ENCODE measurements at places on chromosomes 7 and 10. TPM values are rescaled to one million over a fixed set of nuclear protein-coding genes. Genes with fewer than 3 reads are reported as not detected.

- DNase-seq = no peak
Measured at GRCh38 chr7:101378751-101379174, 16.1 kb downstream of the COL26A1 start.

GRCh38 chr7:43679210-43680068 is 49.9 kb downstream of the COA1 start:
- DNase-seq = no peak

DNA sequence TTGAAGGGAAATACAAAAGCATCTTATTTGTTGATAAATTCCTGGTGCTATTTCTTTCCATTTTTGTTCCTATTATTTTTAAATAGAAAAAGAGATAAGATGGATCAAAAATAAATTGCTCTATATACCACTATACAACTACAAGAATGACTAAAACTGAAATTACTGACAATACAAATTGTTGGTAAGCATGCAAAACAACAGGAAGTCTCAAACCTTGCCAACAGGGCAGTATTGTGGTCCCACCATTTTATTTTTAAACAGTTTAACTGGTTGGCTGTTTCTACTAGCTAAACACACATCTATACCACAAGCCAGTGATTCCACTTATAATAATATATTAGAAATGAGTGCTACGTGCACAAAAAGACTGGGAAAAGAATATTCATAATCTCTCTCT is 213.0 kb downstream of the JAZF1 start:
- DNase-seq = no peak

GRCh38 chr10:70106958-70107791 is 25.4 kb downstream of the AIFM2 start:
- no peak for DNase-seq

GRCh38 chr10:102675011-102675665 is 30.9 kb downstream of the TRIM8 start:
- no peak for DNase-seq

- peak; percentile 56 for DNase-seq
Measured at GRCh38 chr7:3043544-3044371, at the start of gene CARD11. CARD11 (minus strand) TSS chr7:3043867; CDS start chr7:2958506, 85,361 bp downstream.

- no peak for DNase-seq
Measured at GRCh38 chr7:82410461-82410860, 33.1 kb downstream of the CACNA2D1 start.

GRCh38 chr10:30758338-30758737 is 128.8 kb upstream of the LYZL2 start:
- DNase-seq = no peak

DNA sequence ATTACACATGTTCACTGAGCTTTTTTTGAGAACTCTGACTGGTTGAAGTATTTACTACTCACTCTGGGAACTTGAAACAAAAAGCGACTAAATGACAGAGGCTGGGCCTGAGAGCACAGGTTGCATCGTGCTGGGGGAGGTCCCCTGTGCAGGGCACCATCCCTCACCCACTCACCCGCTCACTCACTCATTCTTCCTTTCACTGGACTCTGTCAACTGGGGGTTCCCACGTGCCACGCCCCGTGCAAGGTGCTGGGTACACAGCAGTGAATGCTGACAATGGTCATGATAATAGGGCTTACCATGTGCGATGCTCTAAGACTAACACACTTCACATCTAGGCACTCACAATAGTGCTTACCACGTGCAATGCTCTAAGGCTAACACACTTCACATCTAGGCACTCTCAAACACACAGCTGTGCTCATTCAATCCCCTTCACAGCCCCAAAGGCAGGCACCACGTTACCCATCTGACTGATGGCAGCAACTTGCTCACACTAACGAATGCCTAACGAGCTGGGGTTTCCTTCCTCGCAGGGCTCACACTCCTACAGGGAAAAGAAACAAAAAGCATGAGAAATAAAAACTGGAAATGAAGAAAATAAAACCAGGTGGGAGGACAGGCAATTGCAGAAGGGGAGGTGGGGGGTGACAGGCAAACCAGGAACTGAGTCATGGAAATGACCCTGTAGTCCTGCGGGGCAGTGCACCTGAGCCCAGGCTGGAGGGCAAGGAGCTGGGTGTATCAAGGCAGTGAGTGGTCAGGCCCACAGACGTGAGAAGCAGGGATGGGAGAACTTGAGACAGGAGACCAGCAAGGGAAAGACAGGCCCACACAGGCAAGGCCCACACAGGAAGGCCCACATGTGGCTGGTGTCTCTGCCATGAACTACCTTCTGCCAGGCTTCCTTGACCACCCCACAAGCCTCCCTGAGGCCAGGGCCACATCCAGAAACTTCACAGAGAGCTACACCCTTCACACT is 147.0 kb upstream of the FAM20C start:
- DNase-seq = peak; percentile 20

DNA sequence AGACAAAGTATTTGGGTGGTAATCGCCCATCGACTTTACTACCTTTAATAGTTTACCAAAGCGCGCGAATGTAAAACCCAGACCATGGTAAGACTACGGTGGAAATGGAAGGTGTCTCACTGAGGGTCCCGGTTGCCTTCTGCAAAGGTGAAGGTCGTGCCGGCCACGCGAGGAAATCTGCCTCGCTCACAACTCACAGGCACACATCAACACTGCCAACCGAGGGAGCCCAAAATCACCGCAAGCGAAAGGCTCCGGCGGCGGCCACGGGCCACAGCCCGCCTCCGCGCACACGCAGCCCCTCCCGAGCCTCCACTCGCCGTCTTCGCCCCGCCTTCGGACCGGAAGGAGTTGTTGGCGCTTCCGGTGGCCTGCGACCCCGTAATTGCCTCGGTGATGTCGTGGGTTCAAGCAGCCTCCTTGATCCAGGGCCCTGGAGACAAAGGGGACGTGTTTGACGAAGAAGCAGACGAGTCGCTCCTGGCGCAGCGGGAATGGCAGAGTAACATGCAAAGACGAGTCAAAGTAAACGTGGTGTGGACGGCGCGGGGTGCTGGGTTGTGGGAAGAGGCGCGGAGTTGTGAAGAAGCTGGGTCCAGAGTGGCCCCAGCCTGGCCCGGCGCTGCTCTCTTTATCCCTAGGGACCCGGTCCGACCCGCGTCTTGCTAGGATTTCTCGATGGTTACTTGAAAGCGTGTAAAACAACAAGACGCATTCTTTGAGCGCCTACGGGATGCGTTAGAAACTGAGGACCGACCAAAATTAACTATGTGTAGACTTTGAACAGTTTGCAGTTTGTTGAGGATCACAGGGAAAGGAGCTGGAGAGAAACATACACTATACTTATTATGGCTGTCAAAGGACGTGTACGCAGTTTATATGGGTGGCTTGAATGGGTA is at the start of gene YAE1:
Gene YAE1, plus strand, starts transcription at position 382 of the 899 bp plus-strand sequence. Its CDS starts 15 bp downstream, at position 397.
- peak; percentile 60 for DNase-seq

DNA sequence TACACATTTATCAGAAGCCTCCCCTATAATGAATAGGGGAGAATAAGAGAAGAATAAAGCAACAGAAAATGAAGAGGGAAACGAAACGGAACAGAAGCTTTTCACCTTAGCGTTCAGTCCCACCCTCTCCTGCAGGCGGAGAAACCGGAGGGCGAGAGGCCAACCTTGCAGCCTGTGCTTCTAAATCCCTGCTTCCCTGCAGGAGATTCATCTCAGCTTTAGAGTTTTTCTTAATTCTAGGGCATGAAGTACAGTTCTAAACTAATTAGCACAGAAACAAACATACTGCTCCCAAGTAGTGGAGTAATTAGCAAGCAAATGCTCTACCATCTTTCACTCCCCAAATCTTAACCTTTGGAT is 107.2 kb downstream of the CUBN start:
- no peak for DNase-seq

GRCh38 chr10:102397222-102398171 is 2.0 kb downstream of the NFKB2 start:
- DNase-seq = no peak

DNA sequence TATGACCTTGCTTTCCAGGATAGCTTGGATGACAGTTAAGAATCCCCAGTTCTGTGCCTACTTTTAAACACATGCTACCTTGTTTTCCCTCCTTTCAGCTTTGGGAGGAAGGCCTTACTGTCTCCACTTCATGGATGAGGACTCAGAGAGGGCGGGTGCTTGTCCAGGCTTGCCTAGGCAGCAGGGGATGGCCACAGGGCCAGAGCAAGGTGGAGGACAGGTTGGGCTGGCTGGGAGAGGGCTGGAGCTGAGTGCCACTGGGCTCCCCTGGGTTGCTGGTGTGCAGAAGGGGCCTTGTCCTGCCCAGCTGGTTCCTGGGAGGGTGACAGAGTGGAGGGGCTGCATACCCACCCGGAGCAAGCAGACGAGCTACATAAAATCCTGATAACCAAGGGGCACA is 117.8 kb downstream of the GRK5 start:
- no peak for DNase-seq

GRCh38 chr7:92695308-92696261 is 105.4 kb upstream of the FAM133B start:
- no peak for DNase-seq

DNA sequence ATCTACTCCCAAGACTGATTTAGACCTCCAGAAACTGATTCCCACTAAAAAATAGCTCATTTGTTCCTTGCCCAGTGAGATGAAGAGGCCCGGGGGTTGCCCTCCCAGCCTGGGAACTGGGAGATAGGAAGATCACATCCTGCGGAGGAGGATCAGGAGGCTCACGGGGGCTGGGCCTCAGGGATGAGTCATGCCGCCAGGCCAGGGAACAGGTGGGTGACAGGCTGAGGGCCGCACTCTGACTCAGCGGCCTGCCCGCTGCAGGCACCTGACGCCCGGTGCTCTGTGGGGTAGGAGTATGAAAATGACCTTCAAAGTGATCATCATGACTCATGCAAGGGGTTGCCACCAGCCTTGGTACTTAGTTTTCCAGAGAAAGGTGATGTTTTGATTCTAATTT is 104.5 kb upstream of the ZPBP start:
- DNase-seq = no peak

GRCh38 chr10:25481467-25481866 is 306.7 kb downstream of the GPR158 start:
- no peak for DNase-seq

- no peak for DNase-seq
Measured at GRCh38 chr7:155469-155900, 36.9 kb upstream of the FAM20C start.

DNA sequence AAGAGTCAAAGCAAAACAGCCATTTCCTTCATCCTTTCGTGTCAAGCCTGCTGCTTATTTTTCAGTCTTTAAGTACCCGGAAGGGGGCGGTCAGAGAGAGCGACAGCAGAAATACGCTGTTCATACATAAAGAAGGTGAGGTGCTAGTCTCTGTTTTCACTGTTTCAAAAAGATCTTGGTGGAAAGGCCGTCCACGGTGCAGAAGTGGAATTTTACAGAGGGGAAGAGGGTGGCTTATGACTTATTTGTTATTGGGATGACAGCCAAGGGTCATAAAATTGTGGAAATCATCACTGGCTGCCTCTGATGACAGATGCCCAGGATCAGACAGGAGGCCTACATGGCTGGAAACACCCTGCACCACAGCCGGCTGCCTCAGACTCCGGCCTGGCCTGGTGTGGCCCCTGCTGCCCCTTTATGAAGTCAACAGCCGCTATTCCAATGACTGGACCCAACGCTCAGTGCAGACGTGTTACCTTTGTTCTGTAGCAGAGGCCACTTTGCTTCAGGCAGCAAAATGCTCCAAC is 57.0 kb downstream of the HIPK2 start:
- no peak for DNase-seq

GRCh38 chr10:79070606-79071395 is 2.0 kb downstream of the ZMIZ1 start:
- no peak for DNase-seq

GRCh38 chr10:33869028-33869427 is 534.6 kb upstream of the NRP1 start:
- DNase-seq = no peak

Gene SFTPA1
- total RNA-seq = not detected

Gene EN2
- not detected for total RNA-seq

Gene SUN3
- total RNA-seq = not detected

Gene CAMK1D
- total RNA-seq = 10.0 TPM

Gene ACTR1A
- 79.6 TPM for total RNA-seq

Gene CLIP2
- 2.9 TPM for total RNA-seq

Gene BTBD16
- not detected for total RNA-seq

Gene AMZ1
- not detected for total RNA-seq

Gene ETV1
- total RNA-seq = 0.31 TPM

Gene KLF14
- total RNA-seq = not detected

Gene GALNT11
- 20.3 TPM for total RNA-seq

Gene NPY4R
- total RNA-seq = not detected

Gene SPDYE16
- total RNA-seq = 0.20 TPM
